ENCODE measurements at places on chromosomes 12 and 14. TPM values are rescaled to one million over a fixed set of nuclear protein-coding genes. Genes with fewer than 3 reads are reported as not detected.

POTEM gene
- polyA plus RNA-seq, result 0.25 TPM

ETFBKMT gene
- polyA plus RNA-seq, result 1.6 TPM

SLCO1C1 gene
- 0.02 TPM for polyA plus RNA-seq

SERPINA5 gene
- polyA plus RNA-seq, result 0.08 TPM

ASB8 gene
- polyA plus RNA-seq, result 13.8 TPM

GPRC5D gene
- not detected for polyA plus RNA-seq

TAPBPL gene
- polyA plus RNA-seq, result 26.0 TPM

NTN4 gene
- 0.11 TPM for polyA plus RNA-seq

Data from SK-N-SH (cell line).